ENCODE measurements at places on chromosomes 2 and 18. TPM values are rescaled to one million over a fixed set of nuclear protein-coding genes. Genes with fewer than 3 reads are reported as not detected.

Gene STK36
- total RNA-seq, result 12.1 TPM

Gene KCNJ13
- not detected for total RNA-seq

Gene RFTN2
- total RNA-seq, result not detected

Gene SP140
- total RNA-seq, result 57.5 TPM

Gene ASB18
- not detected for total RNA-seq

Gene HOXD11
- not detected for total RNA-seq

Gene ANTXR1
- 0.05 TPM for total RNA-seq

Gene KCTD1
- total RNA-seq, result 3.5 TPM

Gene ELOA2
- not detected for total RNA-seq

Gene TUBA3E
- not detected for total RNA-seq

Gene SERPINE2
- 22.5 TPM for total RNA-seq

Gene SPDYA
- 1.2 TPM for total RNA-seq

Gene UPP2
- total RNA-seq, result not detected

Gene EMILIN2
- total RNA-seq, result 34.6 TPM

Gene SIX3
- not detected for total RNA-seq

Gene CNTNAP5
- not detected for total RNA-seq

Gene TUBB8B
- total RNA-seq, result not detected

Gene MC5R
- total RNA-seq, result not detected

Gene IL37
- not detected for total RNA-seq

Gene MIB1
- 37.4 TPM for total RNA-seq

Gene SERPINB10
- total RNA-seq, result not detected

Gene TOGARAM2
- 10.5 TPM for total RNA-seq

Gene SANBR
- 10.2 TPM for total RNA-seq

Gene DSG2
- total RNA-seq, result 0.18 TPM

Gene ALPI
- not detected for total RNA-seq

Gene GKN1
- not detected for total RNA-seq

Gene M1AP
- not detected for total RNA-seq

Gene DUSP11
- total RNA-seq, result 24.3 TPM

Gene MYO3B
- total RNA-seq, result 0.05 TPM

Gene C2orf78
- not detected for total RNA-seq

Gene CCDC85A
- not detected for total RNA-seq

Gene NYAP2
- total RNA-seq, result not detected

Gene MAP3K19
- not detected for total RNA-seq

Gene ERICH2
- not detected for total RNA-seq

Gene RAPH1
- 1.1 TPM for total RNA-seq

Gene EMX1
- total RNA-seq, result not detected

Gene HOXD13
- total RNA-seq, result not detected

Gene KHK
- 12.4 TPM for total RNA-seq

Gene ABCB11
- total RNA-seq, result 0.03 TPM

Gene SPATA3
- 0.29 TPM for total RNA-seq

Gene SERPINB12
- not detected for total RNA-seq

Gene PLCD4
- total RNA-seq, result 0.32 TPM

Gene HOXD3
- total RNA-seq, result not detected

Gene GYPC
- 163 TPM for total RNA-seq

Gene HAAO
- 0.37 TPM for total RNA-seq

Gene SAG
- total RNA-seq, result 0.05 TPM

Gene C2orf80
- total RNA-seq, result not detected

Gene ZC3H6
- 8.4 TPM for total RNA-seq

Gene SLC38A11
- not detected for total RNA-seq

Gene MGAT4A
- total RNA-seq, result 73.4 TPM

Gene GATA6
- total RNA-seq, result not detected

Gene QPCT
- total RNA-seq, result not detected

Gene SLC9A2
- not detected for total RNA-seq

Gene CNGA3
- not detected for total RNA-seq

Gene DHRS9
- total RNA-seq, result not detected

Gene GPATCH11
- 11.2 TPM for total RNA-seq

Gene SPR
- total RNA-seq, result 0.65 TPM
